Bronchial smooth muscle cell (primary cell): ENCODE measurements at places on chromosomes 5 and 9. TPM values are rescaled to one million over a fixed set of nuclear protein-coding genes. Genes with fewer than 3 reads are reported as not detected.

Gene PCDHGA7
- total RNA-seq: 5.7 and 11.5 TPM in 2 replicates

Gene TRIM36
- 0.09 and 0.32 TPM in 2 replicates for total RNA-seq

Gene RNF180
- total RNA-seq: 0.26 and 0.63 TPM in 2 replicates

Gene CNTNAP3B
- 7.8 and 14.8 TPM in 2 replicates for total RNA-seq

Gene ADAMTS2
- total RNA-seq: 30.3 and 36.8 TPM in 2 replicates
